ENCODE measurements at places on chromosomes 2 and 18.
A peak's percentile ranks its signal among the peaks of the same experiment; 100 is the strongest.

GRCh38 chr2:144508172-144508851, 11.6 kb downstream of the ZEB2 start:
- DNase-seq, result peak; percentile 32

- peak; percentile 65 for DNase-seq
Measured at GRCh38 chr2:10285556-10286198, 17.0 kb upstream of the HPCAL1 start.

GRCh38 chr2:9610781-9611548, 19.8 kb downstream of the YWHAQ start:
- no peak for DNase-seq

DNA sequence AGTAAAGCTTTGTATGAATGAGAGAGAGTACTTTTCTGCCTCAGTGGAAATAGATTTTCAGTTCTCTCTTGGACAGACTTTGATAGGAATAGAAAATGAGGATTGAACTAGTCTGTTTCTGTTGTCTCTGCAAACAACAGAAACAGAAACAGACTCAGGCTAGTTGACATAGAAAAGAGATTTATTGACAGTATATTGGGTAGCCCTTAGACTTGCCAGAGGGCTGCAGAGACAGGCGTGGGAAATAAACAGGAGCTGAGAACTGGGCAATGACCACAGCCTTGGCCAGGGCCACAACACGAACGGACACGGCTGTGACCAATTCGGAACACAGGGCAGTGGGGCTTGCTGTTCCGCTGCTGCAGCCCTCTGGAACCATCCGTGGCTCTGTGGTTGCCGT, 30.5 kb upstream of the YWHAQ start:
- DNase-seq, result no peak

DNA sequence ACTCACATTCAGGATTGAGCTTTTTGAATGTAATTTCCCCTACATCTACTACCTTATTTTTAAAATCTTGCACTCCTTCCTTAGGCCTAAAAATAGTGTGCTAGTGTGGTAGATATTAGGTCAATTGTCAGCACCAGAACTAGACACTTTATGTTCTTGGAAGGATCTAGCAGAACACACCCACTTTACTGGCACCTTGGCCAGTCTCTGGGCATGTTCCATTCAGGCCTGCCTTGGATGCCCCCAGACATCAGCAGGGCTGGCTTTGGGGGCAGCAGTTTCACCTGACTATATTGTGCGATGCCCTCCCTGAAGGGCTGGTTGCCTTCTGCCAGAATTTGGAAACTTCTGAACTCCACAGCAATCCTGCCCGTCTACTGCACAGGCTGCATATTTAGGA, 15.3 kb upstream of the NFE2L2 start:
- DNase-seq, result no peak

GRCh38 chr2:232888839-232889529, 18.9 kb downstream of the SNORC start:
- DNase-seq, result no peak

DNA sequence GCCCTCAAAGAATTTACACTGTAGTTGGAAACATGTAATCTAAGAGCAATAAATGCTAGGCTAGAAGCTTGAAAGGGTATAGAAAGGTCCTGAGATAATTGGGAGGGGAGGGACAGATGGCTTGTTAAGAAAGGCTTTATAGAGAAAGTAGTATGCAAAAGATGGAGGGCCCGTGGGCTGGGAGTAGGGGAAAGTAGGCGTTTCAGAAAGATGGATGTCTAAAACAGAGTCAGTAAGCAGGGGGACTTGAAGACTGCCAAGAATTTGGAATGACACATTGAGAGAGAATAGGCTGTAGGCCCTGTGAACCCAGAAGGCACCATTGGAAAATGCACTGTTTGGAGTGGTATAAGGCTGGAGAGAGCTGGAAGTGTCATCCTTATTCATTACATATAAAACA, 822 bp downstream of the PSMG2 start:
- DNase-seq, result peak; percentile 70

DNA sequence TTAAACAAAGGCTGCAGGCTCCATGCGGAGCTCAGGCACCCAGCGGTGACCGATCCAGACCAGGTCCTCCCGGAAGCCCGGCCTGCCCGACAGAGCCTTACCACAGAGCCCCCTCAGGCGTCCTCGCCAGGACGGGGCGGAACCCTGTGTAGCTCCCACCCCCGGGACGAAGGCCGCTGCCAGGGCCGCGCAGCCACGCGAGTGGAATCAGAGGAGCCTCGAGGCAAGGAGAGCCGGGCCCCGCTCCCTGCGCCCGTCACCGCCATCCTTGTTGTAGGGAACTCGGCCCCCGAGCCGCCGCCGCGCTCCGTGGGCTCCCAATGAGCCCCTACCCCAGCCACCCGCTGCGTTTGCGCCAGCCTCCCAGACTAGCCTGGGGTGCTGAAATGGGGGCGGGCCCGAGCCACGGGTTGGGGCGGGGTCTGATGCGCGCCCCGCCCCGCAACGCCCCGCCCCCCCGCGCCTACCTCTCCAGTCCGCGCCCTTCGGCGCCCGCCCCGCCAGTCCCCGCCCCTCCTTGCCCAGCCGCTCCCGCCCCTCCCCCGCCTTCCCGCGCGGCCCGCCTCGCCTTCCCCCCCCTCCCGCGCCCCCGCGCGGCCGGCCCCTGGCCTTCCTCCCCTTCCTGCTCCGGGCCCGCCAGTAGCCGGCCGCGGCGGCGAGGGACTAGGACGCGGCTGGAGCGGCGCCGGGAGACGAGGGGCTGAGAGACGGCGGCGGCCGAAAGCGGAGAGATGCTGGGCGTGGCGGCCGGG, at the start of gene LIMS1:
Gene LIMS1, plus strand, starts transcription at position 639 of the 752 bp plus-strand sequence. Its CDS starts 93 bp downstream, at position 732.
- peak; percentile 94 for DNase-seq

- no peak for DNase-seq
Measured at GRCh38 chr2:201964631-201965206, 68.9 kb upstream of the FZD7 start.

GRCh38 chr2:10770956-10771750, 41.4 kb downstream of the PDIA6 start:
- DNase-seq, result no peak

- DNase-seq, result no peak
Measured at GRCh38 chr18:38751898-38752297, 1186.3 kb upstream of the CELF4 start.

Measured in ELR (cell line).